ENCODE measurements at places on chromosomes 5 and 9.

DNA sequence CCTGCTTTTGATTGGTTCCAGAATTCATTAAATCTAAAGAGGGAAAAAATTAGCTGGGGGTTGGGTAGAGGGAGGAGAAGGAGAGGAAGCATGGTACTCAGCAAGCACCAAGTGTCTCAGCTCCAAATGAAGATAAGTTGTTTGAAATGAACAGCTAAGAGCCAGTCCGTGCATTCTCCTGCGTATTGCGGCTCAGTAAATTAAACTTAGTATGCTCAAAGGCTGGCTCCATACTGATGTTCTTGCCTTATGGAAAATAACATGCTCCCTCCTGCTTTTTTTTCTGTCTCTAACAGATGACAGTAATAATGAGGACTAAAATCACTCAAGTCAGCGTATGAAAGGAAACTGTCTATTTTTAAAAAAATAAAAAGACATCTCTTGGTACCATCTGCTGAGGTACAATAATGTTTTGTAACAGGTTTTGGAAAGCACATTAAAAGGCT lies 161.0 kb downstream of the SPATA31D1 start:
- no peak for DNase-seq

DNA sequence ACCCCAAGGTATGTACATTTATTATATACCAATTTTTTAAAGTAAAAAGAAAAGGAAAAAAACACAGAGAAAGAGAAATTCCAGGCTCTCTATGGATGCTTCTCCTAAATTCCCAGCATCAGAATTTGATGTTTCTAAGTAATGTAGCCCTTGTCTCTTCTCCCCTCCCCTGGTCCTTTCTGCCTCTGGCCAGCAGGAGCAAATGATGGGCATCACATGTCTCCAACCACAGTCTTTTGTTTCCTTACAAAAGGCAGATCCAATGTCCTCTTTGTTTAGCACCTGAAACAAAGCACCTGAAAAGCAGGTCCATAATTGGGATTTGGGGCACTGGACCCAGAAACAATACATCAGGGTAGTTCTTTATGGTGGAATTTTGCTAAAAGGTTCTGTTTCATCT lies 50.4 kb upstream of the APC start:
- no peak for DNase-seq

- DNase-seq = no peak
These were observed 65.5 kb upstream of the SPTLC1 start for GRCh38 chr9:92180669-92181181.

- DNase-seq = no peak
These were observed 339.2 kb downstream of the AGTPBP1 start for GRCh38 chr9:85402551-85402950.

GRCh38 chr5:112684737-112685136 lies 52.9 kb upstream of the APC start:
- no peak for DNase-seq

- no peak for DNase-seq
These were observed 25.7 kb downstream of the PIP5K1B start for GRCh38 chr9:68730570-68731235.

DNA sequence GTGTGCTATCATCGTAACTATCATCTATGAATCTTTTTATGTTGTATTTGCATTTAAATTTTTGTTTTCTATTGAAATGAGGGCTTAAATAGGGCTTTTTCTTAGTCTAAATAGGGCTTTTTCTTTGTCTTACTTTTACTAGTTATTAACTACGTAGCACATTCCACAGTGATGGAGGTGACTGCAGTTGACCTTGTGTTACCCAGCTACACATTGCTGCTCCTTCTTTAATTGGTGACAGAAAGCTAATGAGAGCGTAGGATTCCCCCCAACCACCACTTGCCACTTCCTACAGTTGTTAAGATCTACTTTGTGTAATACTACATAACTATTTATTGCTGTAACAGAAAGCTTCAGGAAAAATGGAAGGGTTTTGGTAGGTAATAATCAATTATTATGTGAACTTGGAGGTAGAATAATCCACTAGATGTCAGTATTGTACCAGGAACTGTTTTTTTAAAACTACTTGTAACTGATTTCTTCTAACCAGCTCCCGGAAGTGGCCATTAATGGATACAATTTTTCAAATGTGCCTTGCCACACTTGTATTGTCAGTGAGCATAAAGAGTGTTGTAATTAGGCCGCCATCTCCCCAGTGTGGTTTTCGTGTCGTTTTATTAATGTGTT lies 18.0 kb downstream of the MTRR start:
- no peak for DNase-seq

- no peak for DNase-seq
These were observed 211.2 kb downstream of the CDK5RAP2 start for GRCh38 chr9:120368799-120369198.

DNA sequence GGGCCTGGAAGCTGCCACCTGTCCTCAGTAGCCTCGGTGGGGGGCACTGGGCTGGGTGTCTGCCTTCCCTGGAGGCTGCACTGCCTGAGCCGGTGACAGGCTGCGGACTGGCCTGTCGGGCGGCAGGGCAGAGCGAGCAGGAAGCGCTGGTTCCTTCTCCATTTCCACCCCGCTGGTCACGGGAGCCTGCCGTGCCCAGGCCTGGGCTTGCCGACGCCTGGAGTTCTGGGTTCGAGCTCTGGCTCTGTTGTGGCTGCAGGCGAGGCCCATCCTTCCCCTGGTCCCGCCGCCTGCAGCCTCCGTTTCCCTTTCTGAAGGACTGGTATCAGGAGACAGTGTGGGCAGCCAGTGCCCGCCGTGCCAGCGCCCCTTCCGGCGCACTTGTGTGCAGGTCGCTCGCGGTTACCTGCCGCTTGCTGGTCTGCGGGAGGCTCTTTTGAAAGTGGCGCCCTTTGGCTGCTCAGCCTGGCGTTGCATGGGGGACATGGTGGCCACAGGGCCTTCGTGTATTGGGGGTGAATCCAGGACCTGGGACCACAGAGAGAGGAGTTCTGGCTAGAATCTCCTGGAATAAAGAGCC lies 34.0 kb downstream of the RXRA start:
- no peak for DNase-seq

Data from stimulated activated CD8-positive, alpha-beta memory T cell treated with anti-CD3 and anti-CD28 coated beads, Interleukin-4, amount 100 ng/mL, for 1 hour (primary cell).